Thyroid gland (tissue), 4 donors: ENCODE measurements at places on chromosomes 4 and X. TPM values are rescaled to one million over a fixed set of nuclear protein-coding genes. Genes with fewer than 3 reads are reported as not detected.
A peak's percentile ranks its signal among the peaks of the same experiment; 100 is the strongest.

The GSX2 gene
- not detected for total RNA-seq

The NAA10 gene
- total RNA-seq, result 58.7 TPM

DNA sequence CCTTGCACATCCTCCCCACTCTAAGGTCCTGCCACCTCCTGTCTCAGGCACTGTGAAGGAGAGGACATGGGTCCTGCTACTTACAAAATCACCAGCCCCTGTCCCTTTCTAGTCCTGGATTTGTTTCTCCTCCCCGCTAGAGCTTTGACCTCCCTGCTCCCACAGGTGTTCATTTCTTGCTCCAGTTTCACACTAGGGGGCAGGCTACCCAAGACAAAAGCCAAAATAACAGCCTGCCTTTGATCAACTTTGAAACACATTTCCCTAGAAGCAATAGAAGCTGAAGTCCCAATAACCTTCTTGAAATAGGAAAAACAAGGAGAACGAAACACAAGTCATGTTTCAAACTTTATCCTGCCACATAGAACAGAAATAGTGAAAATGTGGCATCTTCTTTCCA lies 164.4 kb downstream of the QDPR start:
- peak; percentile 56 for DNase-seq

- DNase-seq, result no peak
Observed at GRCh38 chrX:72693477-72693876, 20.6 kb downstream of the PHKA1 start.

- no peak for DNase-seq
Observed at GRCh38 chr4:78610546-78611214, 59.1 kb downstream of the ANXA3 start.
